ENCODE measurements at places on chromosomes 3 and 15.

DNA sequence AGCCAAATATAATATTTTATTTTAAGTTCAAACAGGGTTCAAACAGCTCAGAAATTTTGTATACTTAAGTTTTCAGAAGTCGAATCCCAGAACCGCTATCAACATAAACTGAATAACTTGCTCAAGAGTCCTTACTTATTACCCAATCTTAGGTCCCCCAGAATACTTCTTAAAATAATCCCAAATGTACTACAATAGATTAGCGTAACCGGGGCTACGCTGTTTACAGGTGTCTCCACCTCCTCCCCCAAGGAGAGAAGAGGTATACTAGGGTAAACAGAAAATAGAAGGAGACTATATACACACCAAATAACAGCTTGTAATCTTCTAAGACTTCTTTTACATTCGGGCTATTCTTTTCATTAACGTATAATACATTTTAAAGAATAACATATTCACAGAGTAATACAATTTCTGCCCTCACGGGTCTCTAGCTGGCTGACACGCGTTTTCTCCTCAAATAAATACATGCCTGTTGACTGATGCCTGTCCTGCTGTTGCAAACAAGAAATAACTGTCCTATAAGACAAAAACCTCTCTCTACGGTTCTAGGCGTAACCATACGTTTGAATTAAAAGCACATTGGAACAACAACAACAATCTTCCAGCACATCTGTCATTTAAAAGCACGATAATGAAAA is 1.3 kb downstream of the DENND4A start:
- DNase-seq: no peak

DNA sequence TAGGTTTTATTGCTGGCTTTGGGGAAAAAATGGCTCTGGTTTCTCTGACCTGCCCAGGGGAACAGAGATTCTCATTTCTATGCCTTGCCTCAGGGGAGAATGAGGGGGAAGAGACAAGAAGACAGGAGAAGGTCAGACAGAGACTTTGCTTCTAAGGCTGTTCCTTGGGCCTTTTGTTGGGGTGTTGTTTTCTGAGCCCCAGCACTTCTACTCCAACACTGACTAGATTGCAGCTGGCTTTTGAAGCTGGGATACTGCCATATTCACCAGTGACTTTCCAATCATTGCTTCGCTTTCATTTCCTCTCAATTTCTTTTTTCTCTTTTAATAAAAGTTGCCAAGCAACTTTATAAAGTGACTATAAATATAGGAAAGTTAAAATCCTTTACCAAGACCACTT is 143.2 kb upstream of the ARHGEF26 start:
- no peak for DNase-seq

- no peak for DNase-seq
Observed at GRCh38 chr15:99857836-99858235, 124.6 kb upstream of the LYSMD4 start.

DNA sequence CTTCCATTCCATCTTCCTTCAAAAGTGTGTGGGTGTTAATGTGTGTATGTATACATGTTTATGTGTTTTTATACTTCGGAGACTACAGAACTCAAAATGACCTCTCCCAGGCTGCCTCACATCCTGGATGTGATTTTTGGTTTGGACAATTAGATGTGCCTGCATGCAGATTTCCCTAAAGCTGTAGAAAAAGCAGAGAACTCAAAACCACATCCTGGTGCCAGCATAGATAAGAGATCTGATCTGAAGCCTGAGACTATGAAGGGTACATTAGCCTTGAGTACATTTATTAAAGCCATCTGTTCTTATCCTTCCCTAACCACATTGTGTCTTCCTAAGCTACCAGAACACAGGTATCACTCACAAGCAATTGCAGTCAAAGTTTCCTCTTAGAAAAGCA is 319.4 kb upstream of the RASGRP1 start:
- no peak for DNase-seq

DNA sequence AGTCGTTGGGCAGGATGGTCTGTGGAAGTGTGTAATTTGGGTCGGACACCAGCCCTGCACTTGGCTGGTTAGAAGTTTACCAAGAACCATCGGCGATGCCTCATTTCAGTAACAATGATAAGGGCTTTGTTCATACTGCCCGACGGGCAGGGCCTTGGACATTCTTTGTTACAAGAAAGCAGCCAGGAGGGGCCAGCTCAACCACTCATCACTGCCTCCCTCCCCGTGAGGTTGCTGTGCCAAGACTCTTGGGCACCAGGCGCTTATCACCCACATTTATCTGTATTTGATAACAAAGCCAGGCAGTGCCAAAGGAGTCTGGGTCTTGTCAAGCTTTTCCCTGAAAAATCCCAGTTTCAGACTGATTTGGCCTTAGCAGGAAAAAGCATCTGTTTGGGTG is 235.0 kb downstream of the ADAMTS17 start:
- DNase-seq: no peak

DNA sequence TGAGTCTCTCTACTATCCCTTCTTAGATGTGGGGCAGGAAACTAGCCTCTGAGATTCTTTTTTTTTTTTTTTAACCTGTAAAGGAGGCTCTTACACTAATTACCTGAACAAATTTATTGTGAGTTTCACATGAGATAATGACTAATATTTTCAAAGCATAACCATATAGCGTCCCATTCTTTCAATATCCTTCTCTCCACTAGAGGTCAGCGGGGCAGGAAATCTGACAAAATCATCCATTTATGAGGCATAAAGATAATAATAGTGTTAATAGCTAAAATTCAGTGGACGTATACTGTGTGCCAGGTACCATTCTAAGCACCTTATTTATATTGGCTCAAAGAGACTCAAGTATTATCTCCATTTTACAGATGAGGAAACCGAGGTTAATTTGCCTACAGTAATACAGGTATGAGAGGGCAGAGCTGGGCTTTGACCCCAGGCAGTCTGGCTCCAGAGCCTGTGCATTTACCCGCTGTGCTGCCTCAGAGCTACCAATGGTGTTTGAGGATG is 16.3 kb upstream of the SMAD6 start:
- DNase-seq: no peak

DNA sequence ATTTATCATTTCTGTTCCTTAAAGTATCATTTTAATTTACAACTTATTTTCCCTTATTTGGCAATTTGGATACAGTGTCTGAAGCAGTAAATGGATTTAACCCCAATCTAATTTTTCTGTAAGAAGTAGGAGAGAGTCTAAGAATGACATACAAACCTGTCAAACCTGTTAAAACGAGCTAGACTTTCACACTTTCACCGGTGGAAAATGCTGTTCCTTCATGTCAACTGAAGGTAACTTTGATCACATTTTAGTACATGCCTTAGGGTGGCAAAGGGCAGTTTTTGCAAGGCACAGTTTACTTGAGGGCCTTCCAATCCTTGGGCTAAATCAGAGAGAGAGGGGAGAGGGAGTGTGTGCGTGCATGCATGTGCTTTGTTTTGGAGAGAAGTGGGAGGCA is 221.4 kb downstream of the THSD4 start:
- no peak for DNase-seq

DNA sequence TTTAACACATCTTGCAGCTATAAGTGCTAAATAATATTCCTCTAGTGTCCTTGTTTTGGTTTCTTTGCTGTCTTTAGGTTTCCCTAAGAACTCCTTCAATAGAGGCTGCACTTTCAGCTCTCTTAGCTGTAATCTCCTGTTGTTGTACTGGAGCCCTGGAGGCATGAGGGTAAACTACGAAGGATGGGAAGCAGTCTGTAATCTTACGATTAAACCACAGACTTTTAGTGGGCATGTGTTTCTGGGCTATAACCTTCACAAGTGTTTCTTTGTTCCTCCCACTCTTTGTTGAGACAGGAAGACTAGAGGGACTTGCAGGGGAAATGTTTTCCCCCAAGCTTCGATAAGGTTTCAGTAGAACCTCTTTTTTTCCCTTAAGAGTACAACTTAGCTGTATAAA is 1058.1 kb downstream of the NSUN3 start:
- DNase-seq: no peak
